GM12865 (cell line): ENCODE measurements at places on chromosomes 12 and 14.

GRCh38 chr12:124862768-124863415 is 772 bp downstream of the SCARB1 start:
- peak; percentile 68 for DNase-seq

GRCh38 chr12:58915037-58915436 is 5.3 kb downstream of the LRIG3 start:
- DNase-seq = no peak

DNA sequence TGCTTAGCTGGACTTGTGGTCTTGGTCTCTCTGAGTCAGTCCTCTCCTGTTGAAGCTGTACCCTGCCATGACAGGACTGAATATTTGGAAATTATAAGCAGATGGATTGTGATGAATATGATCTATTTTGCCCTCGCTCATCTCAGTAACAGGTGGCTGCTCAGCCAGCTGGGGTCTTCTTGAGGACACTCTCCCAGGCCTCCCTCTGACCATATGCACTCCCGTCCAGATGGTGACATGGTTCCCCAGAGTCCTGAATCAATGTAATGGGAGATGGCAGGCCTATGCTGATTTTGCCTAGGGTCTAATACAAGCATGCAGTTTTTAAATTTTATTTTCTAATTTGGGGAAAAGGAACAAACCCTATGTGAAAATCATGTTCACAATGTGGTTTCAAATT is 63.1 kb upstream of the TRHDE start:
- DNase-seq = no peak

GRCh38 chr14:103897075-103897947 is 30.9 kb upstream of the TDRD9 start:
- DNase-seq = no peak

- DNase-seq = no peak
Observed at GRCh38 chr12:53575502-53576249, 50.5 kb downstream of the ATF7 start.

- no peak for DNase-seq
Observed at GRCh38 chr14:73599499-73599898, 7.8 kb downstream of the ACOT4 start.

DNA sequence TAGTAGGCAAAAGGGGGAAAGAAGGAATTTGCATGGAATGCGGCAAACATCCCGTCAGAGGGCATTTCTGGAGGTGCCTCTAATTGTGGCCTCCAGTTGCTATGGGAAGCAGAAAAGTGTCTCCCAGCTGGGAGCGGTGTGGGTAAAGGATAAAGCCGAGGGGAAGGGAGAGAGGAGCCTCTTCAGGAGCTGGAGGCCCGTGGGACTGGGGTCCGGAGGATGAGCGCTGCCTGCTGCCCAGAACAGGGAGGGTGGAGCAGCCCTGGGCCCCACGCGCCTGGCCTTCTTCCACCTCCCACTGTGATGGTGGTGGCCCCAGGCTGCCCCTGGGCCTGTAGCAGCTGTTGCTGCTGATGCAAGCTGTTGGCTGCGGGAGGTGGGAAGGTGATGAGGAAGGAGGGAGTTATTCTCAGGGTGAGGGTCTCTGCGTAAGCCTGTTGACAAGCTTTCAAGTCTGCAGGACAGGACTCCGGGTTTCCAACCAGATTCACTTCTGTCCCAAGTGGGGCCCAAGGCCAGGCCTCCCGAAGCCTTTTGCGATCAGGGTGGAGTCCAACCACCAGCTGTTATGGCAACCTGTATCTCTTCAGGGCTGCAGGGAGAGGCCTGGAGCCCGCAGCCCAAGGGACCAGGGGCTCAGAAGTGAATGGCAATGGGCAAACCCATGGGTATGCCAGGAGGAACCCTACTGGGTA is 19.1 kb upstream of the PGF start:
- no peak for DNase-seq

DNA sequence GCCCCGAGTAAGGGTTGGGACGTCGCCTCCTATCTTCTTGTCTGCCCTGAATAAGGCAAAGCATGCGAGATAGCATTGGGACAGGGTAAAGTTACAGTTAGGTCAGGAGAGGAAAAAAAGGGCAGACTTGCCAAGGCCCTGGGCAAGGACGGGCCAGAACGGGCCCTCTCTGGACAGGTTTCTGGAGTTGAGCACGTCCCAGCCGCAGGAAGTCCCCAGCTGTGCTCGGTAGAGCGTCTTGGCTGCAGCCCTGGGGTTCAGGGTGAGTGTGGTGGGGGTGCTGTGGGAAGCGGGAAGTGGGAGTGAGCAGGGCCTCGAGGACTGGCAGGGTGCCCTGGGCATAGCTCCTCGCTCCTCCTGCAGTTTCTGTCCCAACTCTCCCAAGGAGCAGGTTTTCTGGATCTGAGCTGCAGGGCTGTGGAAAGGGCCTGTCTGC is 5.4 kb downstream of the RPS6KL1 start:
- DNase-seq = no peak

- peak; percentile 16 for DNase-seq
Observed at GRCh38 chr12:83958997-83959396, 953.6 kb downstream of the SLC6A15 start.

DNA sequence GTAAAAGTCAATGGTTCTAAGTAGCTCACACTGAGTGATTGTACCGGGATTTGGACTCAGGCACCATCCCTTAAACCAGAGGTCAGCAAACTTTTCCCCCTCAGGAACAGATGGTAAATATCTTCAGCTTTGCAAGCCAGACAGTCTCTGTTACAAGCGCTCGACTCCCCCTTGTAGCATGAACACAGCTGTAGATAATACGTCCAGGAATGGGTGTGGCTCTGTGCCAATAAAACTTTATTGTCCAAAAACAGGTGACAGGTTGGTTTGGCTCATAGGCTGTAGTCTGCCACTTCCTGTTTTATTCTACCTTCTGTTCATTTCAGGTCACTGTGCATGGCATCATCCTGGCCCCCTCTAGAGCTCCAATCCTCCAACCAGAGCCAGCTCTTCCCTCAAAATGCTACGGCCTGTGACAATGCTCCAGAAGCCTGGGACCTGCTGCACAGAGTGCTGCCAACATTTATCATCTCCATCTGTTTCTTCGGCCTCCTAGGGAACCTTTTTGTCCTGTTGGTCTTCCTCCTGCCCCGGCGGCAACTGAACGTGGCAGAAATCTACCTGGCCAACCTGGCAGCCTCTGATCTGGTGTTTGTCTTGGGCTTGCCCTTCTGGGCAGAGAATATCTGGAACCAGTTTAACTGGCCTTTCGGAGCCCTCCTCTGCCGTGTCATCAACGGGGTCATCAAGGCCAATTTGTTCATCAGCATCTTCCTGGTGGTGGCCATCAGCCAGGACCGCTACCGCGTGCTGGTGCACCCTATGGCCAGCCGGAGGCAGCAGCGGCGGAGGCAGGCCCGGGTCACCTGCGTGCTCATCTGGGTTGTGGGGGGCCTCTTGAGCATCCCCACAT is 7.6 kb downstream of the BDKRB1 start:
- peak; percentile 7 for DNase-seq

DNA sequence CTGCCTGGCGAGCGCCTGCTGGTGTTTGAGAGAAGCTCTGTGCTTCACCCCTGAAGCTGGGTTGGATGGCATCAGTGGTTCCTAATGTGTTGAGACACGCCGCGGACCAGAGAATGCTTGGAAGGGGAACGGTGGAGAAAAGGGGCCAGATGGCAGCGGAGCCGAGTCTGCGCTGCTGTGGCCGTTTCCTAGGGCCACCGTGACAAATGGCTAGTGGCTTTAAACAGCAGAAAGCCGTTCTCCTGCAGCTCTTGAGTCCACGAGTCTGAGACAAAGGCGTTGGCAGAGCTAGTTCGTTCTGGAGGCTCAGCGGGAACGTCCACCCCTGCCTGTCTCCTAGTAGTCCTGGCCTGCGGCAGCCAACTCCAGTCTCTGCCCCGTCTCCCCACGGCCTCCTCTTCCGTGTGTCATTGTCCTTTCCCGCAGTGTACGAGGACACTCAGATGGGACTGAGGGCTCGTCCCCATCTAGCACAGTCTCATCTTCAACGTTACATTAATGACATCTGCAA is 103.6 kb downstream of the ADGRD1 start:
- DNase-seq = no peak

- DNase-seq = no peak
Observed at GRCh38 chr14:84929834-84930233, 600.1 kb upstream of the FLRT2 start.

GRCh38 chr14:72898448-72898847 is 4.5 kb upstream of the DPF3 start:
- no peak for DNase-seq

GRCh38 chr12:110861729-110862128 is 14.9 kb downstream of the CCDC63 start:
- no peak for DNase-seq

DNA sequence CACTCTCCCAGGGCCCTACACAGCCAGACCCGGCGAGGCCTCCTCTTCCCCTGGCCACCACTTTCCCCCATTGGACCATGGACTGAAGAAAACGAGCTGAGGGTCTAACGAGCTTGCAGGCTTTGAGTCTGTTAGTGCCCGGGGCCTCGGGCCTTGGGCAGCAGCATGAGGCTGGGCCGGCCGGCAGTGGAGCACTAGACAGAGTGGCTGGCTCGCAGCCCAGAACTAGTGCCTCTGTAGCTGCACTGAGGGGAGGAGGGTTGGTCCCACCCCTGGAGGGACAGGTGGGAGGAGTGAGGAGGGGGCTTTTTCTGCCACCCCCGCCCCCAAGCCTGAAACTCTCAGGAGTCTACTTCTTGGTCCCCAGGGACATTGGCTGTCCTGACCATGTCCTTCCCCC is 38.7 kb downstream of the SLC6A12 start:
- no peak for DNase-seq

GRCh38 chr14:74785056-74785613 is 22.0 kb downstream of the YLPM1 start:
- no peak for DNase-seq

- no peak for DNase-seq
Observed at GRCh38 chr12:15372352-15372751, 50.0 kb downstream of the PTPRO start.

DNA sequence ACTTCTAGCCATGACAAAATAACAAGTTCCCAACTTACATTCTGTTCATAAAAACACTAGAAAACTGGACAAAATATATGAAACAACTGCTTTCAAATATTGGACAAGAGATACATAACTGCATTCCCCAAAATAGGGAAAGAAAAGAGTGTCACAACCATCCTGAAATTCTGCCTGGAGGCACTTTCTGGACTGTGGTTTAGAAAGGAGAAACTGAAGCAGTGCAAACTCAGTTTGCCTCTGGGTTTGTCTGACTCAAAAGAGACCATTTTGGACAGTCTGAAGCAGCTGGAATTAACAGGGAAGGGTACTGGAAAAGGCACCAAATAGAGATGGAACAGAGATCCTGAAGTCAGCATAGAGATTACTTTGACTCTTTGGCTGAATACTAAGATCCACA is 11.3 kb upstream of the SYT1 start:
- DNase-seq = no peak

DNA sequence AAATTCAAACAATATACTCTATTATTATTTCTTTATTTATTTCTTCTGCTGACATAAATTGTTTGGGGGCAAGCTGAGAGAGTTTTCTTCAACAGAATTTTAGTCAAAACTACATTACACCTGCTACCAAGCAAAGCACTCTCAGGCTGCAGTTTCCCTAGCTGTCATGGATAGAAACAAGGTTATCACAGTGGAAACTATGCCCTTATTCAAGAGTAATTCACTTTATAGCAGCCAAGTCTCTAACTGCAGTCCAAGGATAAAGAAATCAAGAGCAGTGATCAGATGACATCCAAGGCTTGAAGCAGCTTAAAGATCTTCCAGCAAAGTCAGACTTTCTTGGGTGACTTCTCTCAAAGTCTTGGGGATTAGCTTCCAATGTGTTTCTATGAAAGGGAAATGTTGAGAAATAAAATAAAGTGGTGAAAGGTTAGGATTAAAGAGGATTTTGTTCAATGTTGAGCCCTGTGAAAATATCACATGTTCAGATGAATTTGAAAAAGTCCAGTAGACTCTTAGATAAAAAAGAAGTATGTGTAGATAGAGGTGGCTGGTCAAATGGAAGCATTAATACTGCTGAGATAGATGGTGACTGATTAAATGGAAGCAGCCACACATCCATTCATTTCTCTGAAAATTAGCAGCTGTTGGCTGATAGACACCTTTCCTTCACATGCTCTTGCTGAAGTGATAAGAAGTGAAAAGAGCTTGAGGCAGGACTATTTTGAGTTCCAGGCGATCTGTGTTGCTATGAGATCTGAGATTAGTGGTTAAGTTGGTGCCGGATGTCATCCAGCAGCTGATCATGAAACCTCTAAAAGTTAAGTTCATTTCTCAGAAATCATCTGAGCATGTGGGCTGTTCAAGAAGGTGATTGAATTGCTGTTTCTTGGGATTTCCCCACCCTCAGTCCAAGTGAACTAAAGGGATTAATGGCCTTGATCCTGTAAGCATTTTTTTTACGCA is 257.8 kb upstream of the BTG1 start:
- DNase-seq = peak; percentile 97

DNA sequence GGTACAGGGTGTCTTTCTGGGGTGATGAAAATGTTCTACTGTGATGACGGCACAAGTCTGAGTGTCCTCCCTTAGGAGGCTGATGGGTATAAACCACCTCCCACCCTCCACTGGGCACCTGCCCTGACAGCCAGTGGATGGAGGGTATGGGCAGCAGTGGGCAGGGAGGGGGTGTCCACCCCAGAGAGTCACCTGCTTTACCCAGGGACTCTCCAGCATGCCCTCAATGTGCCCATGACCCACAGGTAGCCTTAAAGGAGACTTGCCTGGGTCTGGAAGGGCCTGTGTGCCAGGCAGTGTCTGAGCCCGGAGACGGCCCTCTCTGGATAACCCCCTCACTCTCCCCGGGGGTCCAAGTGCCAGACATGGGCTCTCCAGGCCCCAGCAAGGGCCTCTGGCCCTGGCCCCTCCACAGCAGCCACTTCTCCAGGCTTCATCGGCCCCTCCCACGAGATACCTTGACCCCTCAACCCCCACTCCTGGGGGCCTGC is 38.8 kb downstream of the CCNK start:
- DNase-seq = no peak

DNA sequence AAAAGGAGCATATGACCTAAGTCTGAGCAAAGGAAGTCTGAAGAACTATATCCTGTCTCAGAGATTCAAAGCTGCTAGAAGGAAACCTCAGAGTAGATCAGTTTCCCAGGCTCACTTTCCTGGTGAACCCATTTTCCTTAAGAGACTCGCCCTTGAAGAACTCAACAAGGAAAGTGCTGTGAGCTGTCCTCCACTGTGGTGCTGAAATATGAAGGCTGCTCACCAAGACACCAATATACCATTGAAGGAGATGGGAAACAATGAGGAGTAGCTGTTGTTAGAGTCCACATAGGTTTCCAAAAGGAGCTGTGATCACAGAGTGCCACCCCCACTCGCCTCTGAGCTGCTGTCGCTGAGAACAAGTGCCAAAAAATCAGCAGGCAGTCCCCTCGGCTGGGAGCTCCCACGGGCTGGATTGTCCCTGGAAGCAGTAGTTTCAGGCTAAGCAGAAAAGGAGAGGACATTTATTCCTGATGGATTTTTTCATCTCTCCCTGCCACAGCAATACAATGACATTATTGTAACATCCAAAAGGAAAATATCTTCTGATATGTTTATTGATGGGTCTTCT is 282.1 kb downstream of the RPS29 start:
- peak; percentile 4 for DNase-seq

GRCh38 chr12:106682594-106683234 is 91.8 kb upstream of the RIC8B start:
- peak; percentile 56 for DNase-seq
